Mesenchymal stem cell (in vitro differentiated cells and primary cell): ENCODE measurements at places on chromosomes 4 and X.

GRCh38 chr4:931194-931959, 739 bp downstream of the GAK start:
- peak; percentile 97 for DNase-seq

DNA sequence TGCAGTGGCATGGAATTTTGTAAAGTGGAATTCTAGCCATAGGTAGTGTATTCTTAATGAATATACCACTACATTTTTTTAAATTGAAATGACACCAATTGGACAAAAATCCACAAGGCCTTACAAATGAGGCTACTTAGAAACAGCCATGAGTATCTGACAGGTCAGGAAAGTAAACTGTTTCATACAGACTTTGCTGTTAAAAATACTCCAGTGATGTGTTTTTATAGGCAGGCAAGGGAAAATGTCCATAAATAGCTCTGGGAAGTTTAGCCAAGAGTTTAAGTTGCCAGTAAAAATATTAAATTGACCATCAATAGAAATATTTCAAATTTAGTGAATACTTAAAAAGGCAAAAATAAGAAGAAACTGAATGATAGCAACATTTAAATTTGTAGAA, 41.8 kb upstream of the PDLIM5 start:
- DNase-seq: peak; percentile 16

DNA sequence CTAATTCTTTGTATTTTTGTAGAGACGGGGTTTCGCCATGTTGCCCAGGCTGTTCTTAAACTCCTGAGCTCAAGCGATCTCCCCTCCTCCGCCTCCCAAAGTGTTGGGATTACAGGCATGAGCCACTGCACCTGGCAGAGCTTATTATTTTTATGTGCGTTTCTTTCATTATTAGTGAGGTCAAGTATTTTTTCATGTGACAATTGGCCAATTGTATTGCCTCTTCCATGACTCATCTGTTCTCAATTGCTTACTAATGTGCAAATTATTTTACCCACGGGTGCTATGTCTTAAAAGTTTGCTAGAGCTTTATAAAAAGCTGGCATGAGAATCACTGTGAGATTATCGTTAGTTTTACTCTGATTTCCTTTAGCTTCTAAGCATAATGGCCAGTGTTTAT, 13.0 kb upstream of the ARX start:
- DNase-seq: no peak

- peak; percentile 40 for DNase-seq
Observed at GRCh38 chr4:16745009-16745635, 153.3 kb downstream of the LDB2 start.

GRCh38 chr4:150769248-150769647, 187.3 kb downstream of the MAB21L2 start:
- peak; percentile 67 for DNase-seq

- DNase-seq: no peak
Observed at GRCh38 chr4:64174247-64174882, 234.9 kb downstream of the TECRL start.

DNA sequence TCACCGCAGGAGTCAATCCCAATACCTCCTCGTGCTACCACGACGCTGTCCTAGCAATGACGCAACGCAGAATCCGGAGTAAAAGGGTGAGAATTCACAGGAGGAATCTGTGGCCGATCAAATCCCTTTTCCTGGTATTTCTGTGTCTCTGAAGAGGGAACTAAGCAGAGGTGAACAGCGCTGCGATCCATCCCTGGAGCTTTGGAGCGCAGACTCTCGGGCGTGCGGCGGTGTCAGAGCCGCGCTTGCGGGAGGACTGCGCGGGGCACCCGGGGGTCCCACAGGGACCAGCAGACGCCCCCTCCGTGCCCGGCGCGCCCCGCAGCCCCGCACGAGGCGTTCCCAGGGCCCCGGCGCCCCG, 17.2 kb upstream of the ZNF718 start:
- DNase-seq: no peak

- no peak for DNase-seq
Observed at GRCh38 chr4:173490256-173490655, 39.8 kb downstream of the HAND2 start.

GRCh38 chrX:105552395-105552794, 269.9 kb upstream of the NRK start:
- DNase-seq: no peak

GRCh38 chr4:8642651-8643321, 50.2 kb downstream of the CPZ start:
- DNase-seq: no peak

- DNase-seq: no peak
Observed at GRCh38 chr4:99135541-99136162, 8.4 kb downstream of the ADH4 start.

- no peak for DNase-seq
Observed at GRCh38 chr4:112954286-112954685, 95.2 kb upstream of the ANK2 start.

GRCh38 chrX:40720339-40720738, 15.0 kb downstream of the MED14 start:
- DNase-seq: no peak

DNA sequence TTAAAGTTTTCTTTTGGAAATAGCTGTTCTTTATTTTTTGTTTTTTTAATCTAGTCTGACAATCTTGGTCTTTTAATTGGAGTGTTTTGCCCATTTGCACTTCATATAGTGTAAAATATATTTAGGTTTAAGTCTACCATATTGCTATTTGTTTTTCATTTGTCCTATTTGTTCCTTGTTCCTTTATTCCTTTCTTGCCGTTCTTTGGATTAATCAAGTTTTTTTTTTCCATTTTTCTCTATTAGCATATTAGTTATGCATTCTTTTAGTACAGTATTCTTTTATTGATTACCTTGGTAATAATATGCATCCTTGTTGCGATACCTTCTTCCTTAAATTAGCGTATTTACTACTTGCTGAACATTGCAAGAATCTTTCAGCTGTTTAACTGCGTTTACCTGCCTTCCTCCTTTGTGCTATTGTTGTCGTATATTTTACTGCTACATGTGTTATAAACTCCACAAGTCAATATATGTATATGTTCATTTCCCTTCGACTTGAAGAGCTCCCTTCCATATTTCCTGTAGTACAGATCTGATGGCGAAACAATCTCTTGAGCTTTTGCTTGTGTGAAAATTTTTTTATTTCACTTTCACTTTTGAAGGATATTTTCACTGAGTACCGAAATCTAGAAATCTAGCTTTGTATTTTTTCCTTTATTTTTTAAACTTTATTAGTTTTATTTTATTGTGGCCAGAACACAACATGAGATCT, 23.9 kb upstream of the RNF212 start:
- no peak for DNase-seq

- DNase-seq: no peak
Observed at GRCh38 chrX:6821730-6822129, 286.8 kb upstream of the VCX3A start.

DNA sequence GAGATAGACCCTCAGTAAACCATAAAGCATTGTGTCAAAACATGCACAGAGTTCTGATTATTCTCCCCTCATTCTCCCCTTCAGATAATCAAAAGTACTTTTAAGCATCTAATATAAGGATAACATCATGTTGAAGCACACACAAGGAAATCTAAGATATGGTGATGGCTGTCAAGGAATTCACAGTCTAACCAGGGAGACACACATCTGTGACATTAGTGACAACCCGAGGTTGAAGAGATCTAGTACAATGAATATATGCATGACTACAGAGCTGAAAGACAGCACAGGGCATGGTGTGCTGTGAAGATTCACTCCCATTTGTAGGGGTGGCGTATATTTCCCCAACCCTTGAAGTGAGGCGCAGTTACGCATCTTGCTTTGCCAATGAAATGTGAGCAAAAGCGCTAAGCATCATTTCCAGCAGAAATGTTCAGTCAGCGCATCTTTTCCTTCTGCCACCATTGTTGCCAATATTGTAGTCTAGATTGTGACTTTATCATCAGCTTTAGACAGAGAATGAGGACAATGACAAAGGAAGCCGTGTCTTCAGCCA, 122.0 kb downstream of the NSUN7 start:
- no peak for DNase-seq

GRCh38 chrX:11347300-11347699, 54.1 kb downstream of the AMELX start:
- DNase-seq: no peak

- no peak for DNase-seq
Observed at GRCh38 chr4:62513306-62513705, 1313.2 kb downstream of the ADGRL3 start.

GRCh38 chrX:1336948-1337779, 579 bp downstream of the IL3RA start:
- no peak for DNase-seq

DNA sequence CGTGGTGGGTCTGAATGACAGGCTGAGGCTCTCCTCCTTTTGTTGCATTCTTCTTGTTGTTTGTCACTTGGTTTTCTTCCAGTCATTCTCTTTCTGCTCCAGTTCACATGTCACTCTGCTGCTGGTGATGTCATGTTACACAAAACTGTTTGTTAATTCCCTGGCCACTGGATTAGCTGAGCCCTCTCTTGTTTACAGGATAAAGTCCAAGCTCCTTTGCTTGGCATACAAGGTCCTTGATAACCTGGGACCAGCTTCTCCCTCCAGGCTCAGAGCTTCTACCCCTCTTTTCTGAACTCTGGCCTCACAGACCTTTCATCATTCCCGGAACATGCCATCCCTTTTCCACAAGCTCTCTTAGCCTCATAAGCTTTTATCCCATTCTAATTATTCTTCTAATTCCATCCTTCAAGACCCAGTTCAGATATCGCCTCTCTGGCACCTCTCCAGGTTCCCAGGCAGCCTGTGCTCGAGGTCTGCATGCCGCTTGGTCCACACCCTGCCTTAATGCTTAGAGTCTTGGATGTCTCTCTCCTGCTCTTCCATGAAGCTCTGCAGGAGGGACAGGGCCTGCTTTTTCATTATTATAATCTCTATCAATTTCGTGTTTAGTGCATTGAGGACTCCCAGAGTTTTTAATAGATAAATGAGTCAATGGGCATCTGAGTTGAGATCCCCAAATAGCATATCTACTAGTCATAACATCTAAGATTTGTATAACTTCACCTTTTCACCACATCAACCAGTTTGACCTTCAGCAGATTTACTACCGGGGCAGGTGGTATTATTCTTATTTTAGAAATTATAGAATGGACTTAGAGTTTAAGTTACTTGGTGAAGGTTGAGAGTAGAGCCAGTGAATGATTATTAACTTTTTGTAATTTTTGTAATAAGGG, 98.7 kb downstream of the TMEM131L start:
- peak; percentile 58 for DNase-seq

DNA sequence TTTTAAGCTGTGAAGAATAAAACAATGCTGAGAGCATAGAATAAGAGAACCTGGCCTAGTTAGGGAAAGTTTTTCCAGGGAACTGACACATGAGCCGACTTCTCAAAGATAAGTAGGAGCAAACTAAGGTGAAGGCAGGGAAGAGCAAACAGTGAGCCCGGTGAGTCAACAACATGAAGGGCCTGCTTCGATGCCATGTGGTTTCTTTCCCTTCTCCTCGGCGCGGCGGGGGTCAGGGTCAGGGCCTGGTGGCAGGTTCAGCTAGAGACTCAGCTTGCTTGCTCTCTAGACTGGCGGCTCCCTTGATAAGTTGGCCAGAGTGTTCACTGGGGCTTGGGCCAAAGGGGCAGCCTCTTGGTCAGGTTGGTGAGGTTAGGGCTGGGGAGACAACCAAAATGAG, 81.1 kb downstream of the DLG3 start:
- no peak for DNase-seq

- DNase-seq: no peak
Observed at GRCh38 chr4:85774489-85774888, 299.5 kb downstream of the ARHGAP24 start.

- DNase-seq: no peak
Observed at GRCh38 chrX:45449982-45450381, 249.3 kb upstream of the DIPK2B start.

DNA sequence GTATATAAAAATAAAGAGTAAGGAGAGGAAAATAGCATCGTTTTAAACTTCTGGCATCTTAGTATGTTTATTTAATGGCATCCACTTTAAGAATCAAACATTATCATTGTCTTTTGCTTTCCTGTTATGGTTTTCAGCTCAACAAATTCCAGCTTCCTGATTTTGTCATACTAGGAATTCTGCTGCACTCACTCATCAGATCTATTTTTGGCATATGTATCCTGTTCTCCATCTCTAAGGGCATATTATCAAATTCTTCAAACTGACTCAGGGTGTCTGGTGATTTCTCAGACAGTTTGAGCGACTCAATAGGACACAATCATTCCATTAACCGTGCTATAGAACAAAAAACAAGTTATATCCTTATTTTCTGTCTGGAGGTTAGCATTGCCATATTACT, 248.5 kb upstream of the DIAPH2 start:
- DNase-seq: peak; percentile 60

DNA sequence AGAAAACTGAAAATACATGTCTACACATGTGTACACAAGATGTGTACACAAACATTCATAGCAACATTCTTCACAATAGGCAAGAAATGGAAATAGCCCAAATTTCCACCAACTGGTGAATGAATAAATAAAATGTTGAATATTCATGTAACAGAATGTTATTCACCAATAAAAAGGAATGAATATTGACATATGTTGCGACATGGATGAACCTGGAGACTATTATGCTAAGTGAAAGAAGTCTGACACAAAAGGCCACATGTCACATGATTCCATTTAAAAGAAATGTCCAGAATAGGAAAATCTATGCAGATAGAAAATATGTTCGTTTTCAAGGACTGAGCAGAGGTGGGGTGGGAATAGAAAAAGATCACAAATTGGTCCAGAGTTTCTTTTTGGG, 34.6 kb upstream of the LNX1 start:
- DNase-seq: no peak

DNA sequence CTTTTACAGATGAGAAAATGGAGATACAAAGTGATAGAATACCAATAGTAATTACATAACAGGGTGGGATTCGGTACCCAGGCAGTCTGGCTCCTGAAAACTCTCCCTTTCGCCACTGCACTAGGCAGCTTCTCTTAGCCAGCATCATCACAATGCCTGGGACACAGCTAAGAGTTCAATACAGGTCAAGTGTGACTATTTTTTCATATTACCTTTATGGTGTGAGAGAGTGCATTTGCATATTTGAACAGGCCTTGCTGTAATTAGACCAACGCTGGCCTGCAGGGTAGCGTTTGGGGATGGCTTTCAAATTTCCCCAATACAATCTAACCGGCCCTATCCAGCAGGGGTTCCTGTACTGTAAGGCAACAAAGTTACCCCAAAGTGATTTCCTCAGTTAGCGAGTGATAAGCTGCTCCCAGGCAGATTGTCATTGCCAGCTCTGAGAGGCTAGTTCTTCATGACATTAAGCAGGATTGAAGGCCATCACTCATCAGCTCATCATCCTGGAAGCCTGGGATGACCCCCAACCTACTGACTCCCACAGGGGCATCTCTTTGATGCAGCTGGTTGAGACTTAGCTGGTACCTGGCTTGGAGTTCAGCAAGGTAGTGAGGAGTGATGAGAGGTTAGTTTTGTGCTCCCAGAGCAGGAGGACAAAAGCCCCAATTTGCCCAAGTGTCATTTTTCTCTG, 836.8 kb upstream of the LCORL start:
- DNase-seq: no peak

GRCh38 chr4:130699004-130699403, 1603.1 kb downstream of the C4orf33 start:
- DNase-seq: no peak

DNA sequence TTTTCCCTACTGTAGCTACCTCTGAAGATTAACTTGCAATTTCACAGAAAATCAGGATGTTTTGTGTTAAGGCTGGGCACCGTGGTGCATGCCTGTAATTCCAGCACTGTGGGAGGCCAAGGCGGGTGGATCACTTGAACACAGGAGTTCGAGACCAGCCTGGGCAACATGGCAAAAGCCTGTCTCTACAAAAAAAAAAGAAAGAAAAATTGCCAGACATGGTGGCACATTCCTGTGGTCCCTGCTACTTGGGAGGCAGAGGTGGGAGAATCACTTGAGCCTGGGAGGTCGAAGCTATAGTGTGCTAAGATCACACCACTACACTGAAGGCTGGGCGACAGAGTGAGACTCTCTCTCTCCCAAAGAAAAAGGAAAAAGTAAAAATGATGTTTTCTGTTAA, 27.4 kb downstream of the APELA start:
- no peak for DNase-seq
